ENCODE measurements at places on chromosomes 1 and 21.

GRCh38 chr1:83109692-83110091 lies 889.2 kb downstream of the TTLL7 start:
- DNase-seq, result no peak

GRCh38 chr1:59046730-59047157 lies 250.2 kb upstream of the FGGY start:
- DNase-seq, result no peak

GRCh38 chr1:160136926-160137200 lies 14.5 kb upstream of the ATP1A4 start:
- DNase-seq, result no peak

GRCh38 chr1:60280819-60281218 lies 207.2 kb upstream of the C1orf87 start:
- DNase-seq, result no peak

DNA sequence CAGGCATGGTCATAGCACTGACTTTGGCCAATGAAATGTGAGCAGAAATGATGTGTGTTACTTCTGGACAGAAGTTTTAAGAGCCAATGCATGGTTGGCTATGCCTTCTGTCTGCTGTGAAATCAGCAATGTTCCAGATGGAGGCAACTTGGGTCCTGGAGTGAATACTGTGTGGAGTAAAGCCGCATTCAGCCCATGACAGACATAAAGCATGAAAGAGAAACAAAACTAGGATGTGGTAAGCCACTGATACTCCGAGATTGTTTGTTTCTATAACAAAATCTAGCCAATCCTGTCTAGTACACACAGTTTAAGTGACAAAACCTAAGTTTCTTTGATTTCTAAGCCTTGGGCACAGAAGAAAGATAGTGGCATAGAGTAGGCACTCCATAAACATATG lies 47.1 kb upstream of the ARHGAP29 start:
- no peak for DNase-seq
